ENCODE measurements at places on chromosomes 5 and 9.

GRCh38 chr9:121871431-121872025 lies 220.1 kb downstream of the DAB2IP start:
- DNase-seq = peak; percentile 79

- DNase-seq = peak; percentile 25
These were observed 450.4 kb upstream of the CHD1 start for GRCh38 chr5:99379187-99379586.

DNA sequence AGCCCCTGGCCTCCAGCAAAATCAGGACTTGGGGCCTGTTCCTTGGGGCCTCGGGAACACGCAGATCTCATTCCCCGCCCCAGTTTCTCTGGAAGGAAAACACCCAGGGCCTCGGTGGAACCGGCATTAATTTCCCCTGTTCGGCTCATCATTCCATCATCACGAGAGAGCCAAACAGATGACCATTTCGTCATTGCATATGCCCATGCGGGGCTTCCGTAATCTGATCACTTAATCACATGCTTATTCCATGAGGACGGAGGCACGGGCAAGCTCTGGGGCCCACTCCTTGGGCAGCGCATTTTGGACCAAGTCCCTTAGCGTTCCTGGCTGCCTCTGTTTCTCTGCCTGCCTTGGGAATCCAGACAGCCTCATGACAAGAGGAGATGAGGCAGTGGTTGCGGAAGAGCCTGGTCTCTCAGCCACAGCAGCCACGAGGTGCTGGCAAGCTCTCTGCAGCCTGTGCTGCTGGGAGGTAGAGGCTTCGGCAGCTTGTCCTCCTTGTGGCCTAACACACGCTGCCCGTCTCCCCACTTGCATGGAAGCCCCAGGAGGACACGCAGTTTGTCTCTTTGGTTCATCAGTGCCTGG lies 65.0 kb upstream of the IER5L start:
- no peak for DNase-seq

- DNase-seq = no peak
These were observed 368.7 kb downstream of the NDUFS4 start for GRCh38 chr5:53929152-53929551.
